ENCODE measurements at places on chromosomes 5 and 9. TPM values are rescaled to one million over a fixed set of nuclear protein-coding genes. Genes with fewer than 3 reads are reported as not detected.

The PSAT1 gene
- total RNA-seq = 173 TPM

The GCNT4 gene
- total RNA-seq = not detected

The FOXD1 gene
- total RNA-seq = 0.54 TPM

The CAMK2A gene
- not detected for total RNA-seq

The LCN15 gene
- not detected for total RNA-seq

The MAMDC4 gene
- 7.9 TPM for total RNA-seq

The PDLIM4 gene
- not detected for total RNA-seq

The CCDC183 gene
- total RNA-seq = 1.6 TPM

The HIGD2A gene
- total RNA-seq = 146 TPM

The ADRB2 gene
- total RNA-seq = 37.0 TPM

The PCDHGB3 gene
- total RNA-seq = 19.5 TPM

The TDRD7 gene
- total RNA-seq = 23.4 TPM

DNA sequence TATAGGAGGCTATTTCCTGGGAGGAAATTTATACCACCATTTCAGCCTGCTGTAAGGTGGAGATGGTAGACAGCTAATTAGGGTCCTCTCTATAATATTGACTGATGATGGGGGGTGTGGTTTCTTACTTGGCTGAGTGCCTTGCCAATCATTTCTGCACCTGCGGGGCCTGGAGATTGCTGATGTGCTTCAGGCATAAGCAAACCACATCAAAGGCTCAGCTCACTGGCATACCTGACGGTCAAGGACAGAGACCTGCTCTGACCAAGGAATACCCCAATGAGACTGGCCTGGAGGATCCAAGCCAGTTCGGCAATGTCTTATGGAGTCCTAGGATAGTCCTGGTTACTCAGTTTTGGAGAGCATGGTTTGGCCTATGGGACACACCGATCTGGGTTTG lies 29.5 kb downstream of the ANKH start:
- no peak for DNase-seq

DNA sequence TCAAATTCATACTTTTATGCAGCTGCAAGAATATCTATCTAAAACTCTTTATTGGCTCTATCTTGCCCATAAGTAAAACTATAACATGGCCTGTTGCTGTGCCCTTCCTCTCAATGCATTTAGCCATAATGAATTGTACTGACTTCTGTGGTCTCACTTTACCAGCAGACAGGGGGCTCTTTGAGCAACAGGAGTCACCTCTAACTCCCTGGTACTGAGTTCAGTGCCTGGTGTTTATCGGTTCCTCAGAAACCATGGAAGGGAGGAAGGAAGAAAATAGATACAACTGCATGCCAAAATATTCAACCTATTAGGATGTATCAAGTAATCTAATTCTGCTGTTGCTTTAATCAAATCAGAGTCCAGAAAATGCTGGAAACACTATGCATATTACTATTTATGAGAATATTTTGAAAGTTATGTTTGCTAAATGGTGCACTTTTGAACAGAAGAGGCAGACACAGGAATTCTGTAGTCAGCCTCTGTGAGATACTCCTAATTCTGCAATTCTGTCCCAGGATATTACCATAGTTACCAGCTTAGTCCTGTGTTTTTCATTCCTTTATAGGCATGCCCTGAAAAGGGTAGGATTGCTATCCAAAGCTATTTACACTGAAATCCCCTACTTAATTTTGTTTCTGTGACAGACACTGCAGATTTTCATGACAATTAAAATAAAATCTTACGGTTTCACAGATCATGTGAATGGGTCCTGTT lies 89.8 kb downstream of the CD180 start:
- DNase-seq = no peak

DNA sequence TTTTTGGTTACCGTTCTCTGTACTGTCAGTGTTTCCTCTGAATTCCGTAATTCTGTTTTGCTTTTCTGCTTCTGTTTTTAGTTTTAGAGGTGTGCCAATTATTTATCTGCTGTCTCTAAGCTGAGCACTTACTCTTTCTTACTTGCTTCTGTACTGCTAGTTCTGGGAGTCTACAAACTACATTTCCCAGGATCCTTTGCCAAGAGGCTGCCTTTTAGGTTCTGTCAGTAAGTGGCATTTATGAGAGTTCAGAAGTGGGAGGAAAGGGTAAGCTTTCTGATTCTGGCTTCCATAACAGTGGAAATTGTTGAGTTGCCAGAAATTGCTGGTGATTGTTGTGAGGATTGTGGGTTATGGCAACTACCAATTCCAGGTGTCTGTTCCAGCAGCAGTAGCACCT lies 102.4 kb downstream of the OSTF1 start:
- DNase-seq = no peak

DNA sequence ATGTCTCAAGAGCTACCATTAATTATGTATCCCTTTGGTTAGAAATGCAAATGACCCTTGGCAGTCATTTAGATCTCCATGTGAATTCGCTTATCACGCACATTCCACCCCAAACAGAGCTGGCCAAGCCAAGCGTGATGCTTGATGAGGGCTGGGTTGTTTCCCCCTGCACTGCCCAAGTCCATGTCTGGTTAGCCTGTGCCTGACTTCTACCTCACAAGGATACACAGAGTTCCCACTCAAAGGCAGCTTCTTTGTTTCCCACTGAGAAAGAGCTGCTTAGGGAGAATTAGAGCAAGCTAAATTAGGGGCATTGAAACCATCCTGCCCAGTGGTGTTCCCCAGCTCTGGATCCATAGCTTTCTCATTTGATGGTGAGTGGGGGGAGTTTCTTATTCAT lies 87.2 kb downstream of the FSTL4 start:
- DNase-seq = no peak

- DNase-seq = no peak
Measured at GRCh38 chr5:113245427-113246225, 189.2 kb downstream of the TSSK1B start.

GRCh38 chr5:117095346-117096332 lies 521.0 kb upstream of the SEMA6A start:
- no peak for DNase-seq

DNA sequence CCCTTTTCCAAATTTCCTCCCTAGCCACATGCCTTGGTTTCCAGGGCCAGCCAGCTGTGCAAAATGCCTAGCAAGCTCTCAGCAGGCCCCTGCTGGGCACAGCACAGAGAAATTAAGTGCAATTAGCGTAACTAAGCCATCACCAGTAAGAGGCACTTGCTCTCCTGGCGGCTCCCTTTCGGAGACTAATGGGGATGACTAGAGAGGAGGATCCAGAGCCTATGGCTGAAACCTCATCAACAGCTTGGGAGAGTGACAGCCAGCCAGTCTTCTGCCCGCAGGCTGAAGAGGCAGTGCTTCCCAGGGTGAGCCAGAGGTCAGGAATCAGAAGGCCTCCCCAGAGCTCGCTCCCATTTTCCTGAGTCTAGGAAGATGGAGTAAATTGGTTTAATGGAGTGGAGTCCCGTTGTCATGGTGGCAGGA lies 108.4 kb downstream of the KCNIP1 start:
- DNase-seq = no peak

- DNase-seq = peak; percentile 46
Measured at GRCh38 chr9:137772281-137772873, 105.2 kb upstream of the CACNA1B start.

DNA sequence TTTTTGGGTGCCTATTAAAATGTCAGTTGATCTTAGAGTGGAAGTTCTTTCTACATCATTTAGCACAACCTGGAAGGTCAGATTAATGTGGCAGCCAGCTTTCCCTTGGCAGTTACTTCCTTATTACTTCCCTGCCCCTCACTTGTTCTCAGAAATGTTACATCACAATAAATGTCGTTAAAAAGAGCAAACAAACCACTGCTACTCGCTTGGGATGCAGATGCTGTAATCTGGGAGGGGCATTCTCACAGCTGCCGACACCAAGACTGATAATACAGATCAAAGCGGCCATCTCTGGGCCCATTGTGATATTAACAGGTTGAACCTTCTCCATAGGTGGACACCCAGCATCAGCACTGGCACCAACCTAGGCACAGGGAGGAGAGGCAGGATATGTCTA lies 29.3 kb downstream of the PLAC8L1 start:
- no peak for DNase-seq

DNA sequence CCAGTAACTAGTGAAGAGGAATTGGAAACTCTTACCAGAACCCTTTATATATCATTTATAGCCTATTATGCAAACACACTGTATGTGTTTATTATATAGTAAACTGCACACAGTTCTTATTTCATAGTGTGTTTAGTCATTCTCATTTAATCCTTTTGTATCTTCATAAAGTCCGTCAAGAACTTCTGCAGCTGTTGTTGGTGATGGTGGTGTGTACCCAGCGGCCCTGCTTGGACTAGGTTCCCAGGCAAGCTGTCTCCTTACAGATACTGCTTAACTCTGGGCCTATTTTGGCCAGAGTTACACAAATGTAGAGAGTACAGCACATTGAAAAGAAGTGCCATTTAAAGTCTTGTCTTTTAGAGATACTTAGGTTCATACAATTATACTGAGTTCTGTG lies 231.9 kb downstream of the NDUFS4 start:
- DNase-seq = no peak

GRCh38 chr5:16508730-16509531 lies 43.3 kb upstream of the ZNF622 start:
- DNase-seq = no peak

GRCh38 chr5:165504674-165505073 lies 1999.3 kb downstream of the MAT2B start:
- DNase-seq = no peak

GRCh38 chr9:88874391-88874790 lies 116.9 kb upstream of the S1PR3 start:
- no peak for DNase-seq

DNA sequence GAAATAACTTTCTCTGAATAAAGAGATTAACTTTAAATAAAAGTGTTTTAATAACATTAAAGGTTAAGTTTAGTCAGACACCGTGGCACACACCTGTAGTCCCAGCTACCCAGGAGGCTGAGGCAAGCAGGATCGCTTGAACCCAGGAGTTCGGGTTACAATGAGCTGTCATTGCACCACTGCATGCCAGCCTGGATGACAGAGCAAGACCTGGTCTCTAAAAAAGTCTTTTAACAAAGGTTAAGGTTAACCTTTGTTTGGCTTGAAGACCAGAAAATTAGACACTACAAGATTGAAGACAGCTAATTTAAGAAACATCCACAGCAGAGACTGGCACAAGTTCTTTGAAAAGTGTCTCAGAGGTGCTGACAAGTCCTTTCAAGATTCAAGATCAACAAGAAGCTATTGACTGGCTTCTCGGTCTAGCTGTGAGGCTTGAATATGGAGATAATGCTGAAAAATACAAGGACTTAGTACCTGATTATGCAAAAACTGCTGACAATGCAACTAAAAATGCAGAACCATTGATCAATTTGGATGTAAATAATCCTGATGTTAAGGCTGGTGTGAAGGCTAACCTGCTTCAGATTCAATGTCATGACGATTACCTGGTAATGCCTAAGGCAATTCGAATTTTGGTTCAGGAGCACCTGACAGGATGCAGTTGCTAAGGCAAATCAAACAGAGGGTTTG lies 48.8 kb downstream of the FAM81B start:
- DNase-seq = no peak

DNA sequence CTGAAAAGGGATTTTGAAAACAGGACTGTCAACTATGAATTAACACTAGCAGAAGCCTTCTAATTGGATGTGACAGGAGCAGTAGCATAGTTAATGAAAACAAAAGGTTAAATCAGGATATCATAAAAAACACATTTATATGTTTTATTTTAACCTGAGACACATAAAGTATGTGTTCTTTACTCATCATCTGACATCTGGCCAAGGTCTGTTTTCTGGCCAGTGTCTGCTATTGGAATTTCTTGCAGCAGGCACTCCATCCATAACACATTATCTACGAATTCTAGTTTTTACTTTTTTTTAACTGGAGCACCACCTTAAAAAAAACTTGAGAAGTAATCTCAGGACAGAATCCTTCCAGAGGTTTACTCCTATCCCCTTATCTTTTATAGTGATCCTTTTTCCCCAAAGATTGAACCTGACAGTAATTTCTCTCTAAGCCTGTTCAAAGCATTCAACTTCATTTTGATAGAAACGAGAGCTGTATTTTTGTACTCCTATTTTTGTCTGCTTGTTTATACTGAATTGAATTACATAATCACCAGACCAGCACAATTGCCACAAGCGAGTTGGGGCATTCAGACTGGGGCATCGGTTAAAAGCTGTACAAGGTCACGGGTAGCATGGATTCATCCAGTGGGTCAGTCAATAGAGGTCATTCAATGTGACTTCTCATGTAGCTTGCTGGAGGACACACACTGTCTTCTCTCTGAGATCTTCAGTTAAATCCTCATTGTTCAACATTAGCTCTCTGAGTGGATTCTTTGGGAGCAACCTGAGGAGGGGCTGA lies 205.6 kb upstream of the CLINT1 start:
- DNase-seq = no peak

- DNase-seq = no peak
Measured at GRCh38 chr5:175443514-175444059, 395 bp downstream of the DRD1 start.

DNA sequence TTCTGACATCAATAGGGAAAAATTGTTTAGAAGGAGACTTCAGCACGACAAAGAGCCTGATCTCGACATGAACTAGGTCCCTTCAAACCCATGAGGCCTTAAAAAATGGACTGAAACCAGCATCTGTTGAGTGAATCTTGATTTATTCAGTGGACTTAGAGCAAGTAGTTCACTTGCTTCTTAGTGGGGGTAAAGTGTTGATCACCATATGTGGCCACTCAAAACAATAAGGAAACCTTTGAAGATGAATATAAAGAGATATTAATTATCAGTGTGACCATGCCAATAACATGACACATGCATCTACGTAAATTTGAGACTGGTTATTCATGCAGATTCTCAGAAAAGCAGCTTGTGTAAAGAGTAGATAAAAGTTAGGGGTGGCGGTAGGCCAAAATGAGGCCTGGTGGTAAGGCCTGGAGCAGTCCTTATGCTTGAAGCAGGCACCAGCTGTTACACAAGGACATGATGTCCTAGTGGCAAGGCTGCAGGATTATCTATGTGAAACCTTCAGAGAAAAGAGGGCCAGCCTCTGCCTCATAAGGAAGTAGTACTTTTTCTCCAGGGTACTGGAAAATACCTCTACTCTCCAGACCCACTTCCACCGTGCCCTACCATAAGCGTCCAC lies 61.3 kb downstream of the S1PR3 start:
- DNase-seq = no peak

- DNase-seq = no peak
Measured at GRCh38 chr5:82356808-82357671, 78.9 kb upstream of the RPS23 start.
